CD8-positive, alpha-beta memory T cell (primary cell): ENCODE measurements at places on chromosomes 11 and 22. TPM values are rescaled to one million over a fixed set of nuclear protein-coding genes. Genes with fewer than 3 reads are reported as not detected.

The FXYD6 gene
- not detected for polyA plus RNA-seq

The TSGA10IP gene
- polyA plus RNA-seq = not detected

The TYR gene
- not detected for polyA plus RNA-seq

The KRTAP5-9 gene
- polyA plus RNA-seq = not detected

The RPS25 gene
- polyA plus RNA-seq = 4,526 TPM

The MS4A15 gene
- polyA plus RNA-seq = not detected

The CD3D gene
- 1,253 TPM for polyA plus RNA-seq

The PHOX2A gene
- not detected for polyA plus RNA-seq
